Liver (tissue), 10 donors: ENCODE measurements at places on chromosomes 11 and 22. TPM values are rescaled to one million over a fixed set of nuclear protein-coding genes. Genes with fewer than 3 reads are reported as not detected.

SCGB1A1 gene
- not detected for total RNA-seq

CFL1 gene
- total RNA-seq: 186 TPM

SLC5A4 gene
- total RNA-seq: 0.75 TPM

CCDC73 gene
- total RNA-seq: 0.50 TPM

MS4A3 gene
- 43.9 TPM for total RNA-seq

TYR gene
- total RNA-seq: not detected

DNAJC4 gene
- 25.9 TPM for total RNA-seq

LRRC56 gene
- total RNA-seq: 0.23 TPM

PYGM gene
- 0.23 TPM for total RNA-seq

DDX25 gene
- 0.79 TPM for total RNA-seq

KRTAP5-7 gene
- total RNA-seq: not detected

GRCh38 chr11:56910046-56910773 is 78.5 kb upstream of the OR5AK2 start:
- DNase-seq: no peak

DNA sequence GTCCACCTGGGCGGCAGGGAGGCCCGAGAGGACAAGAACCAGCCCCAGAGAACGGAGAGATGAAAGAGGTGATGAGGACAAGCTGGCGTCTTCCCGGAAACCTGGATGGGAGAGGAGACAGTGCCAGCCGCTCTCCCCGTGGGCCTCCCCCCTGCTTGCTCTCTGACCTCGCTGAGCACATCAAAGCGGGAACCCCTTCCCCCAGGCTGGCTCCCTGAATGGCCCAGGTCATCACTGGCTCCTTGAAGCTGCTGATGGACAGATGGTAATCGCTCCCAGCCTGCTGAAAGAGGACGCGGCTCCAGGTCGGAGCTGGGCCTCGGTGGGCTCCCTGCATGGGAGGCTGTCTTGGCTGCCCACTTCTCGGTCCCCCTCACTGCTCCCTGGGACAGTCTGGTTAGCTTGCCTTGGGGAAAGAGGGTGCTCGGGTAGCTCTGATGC is 18.4 kb downstream of the RPUSD4 start:
- no peak for DNase-seq

DNA sequence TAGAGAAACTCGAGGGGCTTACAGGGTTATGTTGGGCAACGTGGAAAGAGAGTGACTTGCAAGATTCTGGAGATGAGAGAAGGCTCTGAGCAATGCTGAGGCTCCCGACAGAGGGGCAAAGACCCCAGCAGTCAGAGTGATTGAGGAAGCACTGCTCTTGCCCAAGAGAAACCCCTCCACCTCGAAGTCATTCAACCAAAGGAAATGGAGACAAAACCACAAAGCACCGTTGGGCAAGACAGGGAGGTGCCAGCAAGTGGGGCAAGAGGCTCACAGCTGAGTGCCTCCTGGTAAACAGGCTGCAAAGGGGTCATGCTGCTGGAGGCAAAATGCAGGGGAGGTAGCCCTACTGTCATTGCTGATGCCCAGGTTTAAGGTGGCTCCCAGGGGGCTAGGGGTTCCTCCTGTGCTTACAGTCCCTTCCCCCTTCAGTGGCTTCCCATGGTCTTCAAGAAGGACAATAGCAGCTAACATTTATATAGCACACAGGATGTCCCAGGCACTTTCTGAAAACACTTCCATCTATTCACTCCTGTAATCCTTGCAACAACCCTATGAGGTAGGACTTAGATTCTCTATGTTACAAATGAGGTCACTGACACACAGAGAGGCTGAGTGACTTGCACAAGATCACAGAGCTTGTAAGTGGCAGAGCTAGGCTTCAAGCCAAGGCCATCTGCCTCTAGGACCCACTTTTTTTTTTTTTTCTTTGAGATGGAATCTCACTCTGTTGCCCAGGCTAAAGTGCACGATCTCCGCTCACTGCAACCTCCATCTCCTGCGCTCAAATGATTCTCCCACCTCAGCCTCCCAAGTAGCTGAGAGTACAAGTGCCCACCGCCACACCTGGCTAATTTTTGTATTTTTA is 18.1 kb upstream of the MYH9 start:
- no peak for DNase-seq

- DNase-seq: no peak
Observed at GRCh38 chr11:9081153-9081552, 10.2 kb downstream of the SCUBE2 start.

GRCh38 chr11:111521135-111521534 is 6.6 kb downstream of the HOATZ start:
- no peak for DNase-seq

DNA sequence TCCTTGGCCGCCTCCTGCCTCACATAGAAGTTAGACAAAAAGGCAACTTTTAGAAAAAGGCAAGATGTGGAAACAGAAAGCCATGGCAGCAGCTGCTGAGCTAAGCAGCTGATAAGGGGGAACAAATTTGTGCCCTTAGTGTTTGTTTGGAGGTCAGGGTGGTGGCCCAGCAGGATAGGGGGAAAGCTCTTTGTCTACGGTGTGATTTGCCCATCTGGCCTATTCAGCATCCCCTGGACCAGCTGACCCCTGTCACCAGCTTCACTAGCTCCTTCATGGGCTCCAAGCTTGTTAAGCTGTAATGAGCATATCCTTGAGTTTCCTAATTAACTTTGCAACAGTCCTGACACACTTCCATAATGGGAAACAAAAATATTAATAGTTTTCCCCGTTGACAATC is 5.9 kb upstream of the ME3 start:
- no peak for DNase-seq

DNA sequence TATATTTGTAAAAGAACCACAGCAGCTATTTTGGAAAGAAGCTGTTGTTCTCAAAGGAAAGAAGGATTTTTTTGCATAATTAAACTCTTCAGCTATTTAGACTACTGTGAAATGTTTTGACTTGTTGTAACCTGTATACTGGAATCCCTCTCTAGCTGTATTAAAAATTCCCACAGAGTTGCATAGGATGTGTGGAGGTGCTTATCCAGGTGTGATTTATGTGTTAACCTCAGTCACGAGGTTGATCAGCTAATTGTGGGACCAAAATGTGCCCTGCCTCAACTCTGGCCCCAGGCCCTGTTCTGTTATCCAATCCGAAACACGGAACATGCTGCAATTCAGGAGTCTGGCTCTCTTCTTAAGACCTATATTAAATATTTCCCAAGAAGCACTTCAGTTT is 70.1 kb downstream of the LIF start:
- DNase-seq: no peak

GRCh38 chr11:102546427-102546826 is 15.9 kb upstream of the MMP7 start:
- DNase-seq: no peak

DNA sequence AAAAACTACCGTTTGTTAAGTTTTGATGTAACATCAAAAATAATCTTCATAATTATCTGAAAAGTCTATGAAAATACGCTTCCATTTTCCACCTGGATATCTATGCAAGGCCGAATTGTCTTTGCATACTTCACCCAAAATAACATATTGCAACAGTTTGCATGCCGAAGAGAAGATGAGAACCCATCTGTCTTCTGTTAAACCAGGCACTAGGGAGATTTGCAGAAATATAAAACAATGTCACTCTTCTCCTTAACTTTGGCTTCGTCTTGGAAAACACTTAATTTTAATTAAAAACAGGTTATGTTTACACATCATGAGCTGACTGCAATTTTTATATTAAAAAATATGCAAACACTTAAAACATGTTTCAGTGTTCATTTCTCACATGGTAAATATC is 1325.8 kb downstream of the TBC1D22A start:
- DNase-seq: no peak

DNA sequence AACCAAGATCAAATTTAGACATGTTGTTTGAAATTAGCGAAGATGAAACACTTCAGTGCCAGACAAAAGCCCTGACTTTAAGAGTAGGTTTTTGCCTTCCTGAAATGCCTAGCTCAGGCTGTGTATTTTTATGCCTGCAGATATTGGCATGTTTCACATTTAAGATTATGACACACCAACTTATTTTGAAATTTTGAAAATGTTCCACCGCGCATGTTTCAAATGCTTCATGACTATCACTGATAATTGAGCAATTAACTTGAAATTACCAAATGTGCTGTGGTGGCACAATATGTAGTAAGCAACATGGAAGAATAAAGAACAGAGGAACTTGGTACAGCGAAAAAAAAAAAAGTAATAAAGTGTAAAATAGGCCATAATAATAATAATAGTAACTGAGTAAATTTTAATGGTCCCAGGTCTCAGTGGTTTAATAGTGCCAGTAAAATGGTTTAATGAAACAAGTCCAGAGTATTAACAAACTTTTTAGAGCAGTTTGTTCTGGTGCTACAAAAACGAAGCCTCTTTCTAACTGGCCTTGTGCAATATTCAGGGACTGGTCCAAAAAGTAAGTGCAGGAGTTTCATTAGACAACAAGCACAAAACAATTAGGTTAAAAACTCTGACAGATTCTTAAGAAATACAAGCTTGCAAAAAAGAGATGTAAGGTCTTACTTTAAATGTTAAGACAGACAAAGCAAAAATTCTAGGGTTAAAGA is 112.5 kb upstream of the SOX6 start:
- DNase-seq: no peak

DNA sequence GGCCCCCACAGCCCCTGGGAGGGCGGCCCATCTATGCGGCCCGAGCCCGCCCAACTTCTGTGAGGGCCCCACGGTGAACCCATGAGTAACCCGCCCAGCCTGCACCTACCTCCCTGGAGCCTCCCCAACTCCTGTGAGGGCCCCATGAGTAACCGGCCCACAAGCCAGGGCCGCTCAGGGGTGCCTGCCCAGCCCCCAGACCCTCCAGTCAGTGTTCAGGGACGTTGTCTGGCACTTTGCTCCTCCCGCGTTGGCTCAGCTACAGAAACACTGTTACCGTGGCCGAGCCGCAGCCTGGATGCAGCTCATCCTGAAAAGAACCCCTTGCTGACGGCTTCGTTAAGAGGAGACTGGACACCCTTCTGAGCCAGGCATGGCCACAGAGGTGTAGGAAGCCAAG is 179.6 kb downstream of the BRD1 start:
- DNase-seq: no peak

DNA sequence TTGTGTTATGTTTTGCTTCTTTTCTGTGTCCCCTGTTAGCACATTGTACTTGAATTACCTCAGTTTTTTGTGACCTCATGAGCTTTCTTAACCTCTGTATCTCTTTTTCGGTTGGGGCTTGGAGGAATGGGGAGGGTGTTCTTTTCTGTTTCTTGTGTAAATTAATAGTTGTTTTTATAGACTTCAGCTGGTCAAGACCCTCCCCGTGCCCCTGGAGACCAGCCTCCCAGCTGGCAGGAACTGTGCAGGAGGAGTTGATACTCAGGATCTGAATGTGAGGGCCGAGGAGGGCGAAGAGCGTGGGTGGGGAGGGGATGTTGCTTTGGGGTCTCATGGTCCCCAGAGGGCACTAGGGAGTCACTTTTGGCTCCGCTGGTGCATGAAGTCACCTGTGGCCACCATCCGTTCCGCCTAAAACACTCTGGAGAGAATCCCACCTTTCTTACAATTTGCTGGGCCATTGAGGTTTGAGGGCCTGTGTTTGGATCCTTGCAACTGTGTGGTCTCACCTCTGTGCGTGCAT is 44.3 kb upstream of the NNMT start:
- no peak for DNase-seq

- DNase-seq: no peak
Observed at GRCh38 chr11:19577391-19577975, 135.2 kb upstream of the NAV2 start.

- no peak for DNase-seq
Observed at GRCh38 chr11:123188508-123189165, 6.4 kb downstream of the CLMP start.

DNA sequence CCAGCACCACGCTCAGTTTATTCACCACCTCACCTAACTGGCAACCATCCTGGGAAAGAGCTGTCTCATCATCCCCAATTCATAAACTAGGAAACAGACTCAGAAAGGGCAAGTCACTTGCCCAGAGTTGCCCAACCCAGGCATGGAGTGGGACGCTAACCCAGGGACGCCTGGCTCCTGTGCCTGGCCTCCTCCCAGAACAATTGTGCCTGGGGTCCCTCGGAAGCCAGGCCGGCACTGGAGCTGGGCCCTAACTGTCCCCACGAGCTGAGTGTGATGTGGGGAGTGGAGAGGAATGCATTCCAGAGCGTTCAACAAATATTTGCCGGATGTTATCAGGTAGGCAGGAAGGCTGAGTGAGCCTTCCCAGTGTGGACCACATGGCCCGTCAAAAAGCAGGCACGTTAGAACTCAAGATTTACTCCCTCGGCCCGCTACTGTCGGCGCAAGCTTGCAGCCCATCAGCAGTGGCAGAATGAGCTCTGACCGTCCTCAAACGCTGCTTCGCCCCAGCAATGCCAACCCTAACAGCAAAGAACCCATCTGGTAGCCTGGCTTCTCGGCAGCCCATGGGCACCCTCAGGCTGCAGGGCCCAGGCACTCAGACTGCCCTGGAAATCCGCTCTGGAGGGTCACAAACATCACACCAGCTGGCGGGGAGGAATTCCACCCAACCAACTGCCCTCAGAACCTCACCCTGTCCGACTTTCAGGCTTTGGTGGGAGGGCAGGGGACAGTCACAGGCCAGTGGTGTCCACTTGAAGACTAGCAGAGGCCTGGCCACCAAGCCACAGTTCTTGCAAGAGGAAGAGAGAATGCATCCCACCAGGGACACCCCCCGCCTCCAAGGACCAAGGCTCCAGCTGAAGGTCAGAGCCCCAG is 35.6 kb downstream of the MYH9 start:
- DNase-seq: no peak

- DNase-seq: no peak
Observed at GRCh38 chr11:32991427-32991826, 24.3 kb upstream of the DEPDC7 start.

GRCh38 chr11:128324531-128325141 is 262.7 kb downstream of the ETS1 start:
- DNase-seq: no peak

- DNase-seq: no peak
Observed at GRCh38 chr11:130369141-130369691, 54.5 kb upstream of the ZBTB44 start.

DNA sequence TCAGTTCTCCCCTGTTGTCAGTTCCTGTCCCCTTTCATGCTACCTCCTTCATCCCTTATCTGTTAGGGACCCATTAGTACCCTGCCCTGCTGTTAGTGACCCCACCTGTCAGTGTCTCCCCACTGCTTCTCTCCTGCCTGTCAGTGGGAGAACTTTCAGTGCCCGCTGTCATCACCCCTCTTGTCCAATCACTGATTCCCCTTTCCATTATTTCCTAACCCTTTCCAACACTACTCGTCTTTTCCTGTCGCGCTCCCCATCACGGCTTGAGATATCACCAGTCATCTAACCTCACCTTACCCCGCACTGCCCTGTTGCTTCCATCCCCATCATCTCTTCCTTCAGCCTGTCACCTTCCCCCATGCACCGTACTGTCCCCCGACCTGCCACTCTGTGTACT is 4.0 kb downstream of the PPP6R2 start:
- DNase-seq: no peak

- DNase-seq: no peak
Observed at GRCh38 chr22:45496451-45496941, 6.2 kb upstream of the FBLN1 start.

- DNase-seq: no peak
Observed at GRCh38 chr11:123899792-123900191, 2.2 kb upstream of the OR8D4 start.
